ENCODE measurements at places on chromosomes 12 and 14. TPM values are rescaled to one million over a fixed set of nuclear protein-coding genes. Genes with fewer than 3 reads are reported as not detected.

Gene FOXN4
- not detected for total RNA-seq

Gene CLEC9A
- total RNA-seq = not detected

Gene RNU4-1
- total RNA-seq = 2,168 TPM

Gene BEGAIN
- 0.50 TPM for total RNA-seq

Gene CLEC2D
- total RNA-seq = 151 TPM

Gene LRRC10
- not detected for total RNA-seq

Gene IPO4
- total RNA-seq = 47.3 TPM

Gene MEG3
- not detected for total RNA-seq

Gene CLEC6A
- total RNA-seq = not detected

Gene APPL2
- total RNA-seq = 39.1 TPM

Gene LHX5
- total RNA-seq = not detected

Gene BLTP3B
- total RNA-seq = 22.6 TPM

- no peak for DNase-seq
Observed at GRCh38 chr12:1676043-1676442, 14.8 kb upstream of the ADIPOR2 start.

DNA sequence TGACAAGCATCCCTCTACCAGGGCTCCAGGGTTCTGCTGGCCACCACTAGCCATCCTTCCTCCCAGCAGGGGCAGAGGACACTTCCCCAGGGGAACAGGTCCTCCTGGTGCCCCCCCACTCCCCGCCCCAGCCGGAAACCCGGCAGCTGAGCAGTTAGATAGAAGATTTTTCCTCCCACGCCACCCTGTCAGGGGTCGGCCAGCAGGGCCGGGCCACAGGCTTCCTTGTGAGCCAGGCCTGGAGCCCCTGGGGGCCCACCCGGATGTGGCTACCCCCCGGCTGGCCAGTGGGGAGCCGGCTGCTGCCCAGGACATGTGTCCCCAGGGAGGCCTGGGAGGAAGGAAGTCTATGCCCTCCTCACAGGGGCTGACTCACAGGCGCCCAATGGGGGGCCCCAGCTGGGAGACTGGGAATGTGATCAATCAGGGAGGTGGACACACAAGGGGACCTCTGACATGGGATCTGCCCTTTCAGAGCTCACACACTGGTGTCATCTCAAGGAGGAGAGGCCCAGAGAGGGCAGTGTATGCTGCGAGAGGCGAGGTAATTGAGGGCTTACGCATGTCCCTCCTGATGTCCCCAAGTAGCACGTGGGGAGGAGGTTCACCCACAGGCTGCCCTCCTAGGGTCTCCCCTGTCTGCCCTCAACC lies 4.2 kb downstream of the SH2B3 start:
- no peak for DNase-seq

DNA sequence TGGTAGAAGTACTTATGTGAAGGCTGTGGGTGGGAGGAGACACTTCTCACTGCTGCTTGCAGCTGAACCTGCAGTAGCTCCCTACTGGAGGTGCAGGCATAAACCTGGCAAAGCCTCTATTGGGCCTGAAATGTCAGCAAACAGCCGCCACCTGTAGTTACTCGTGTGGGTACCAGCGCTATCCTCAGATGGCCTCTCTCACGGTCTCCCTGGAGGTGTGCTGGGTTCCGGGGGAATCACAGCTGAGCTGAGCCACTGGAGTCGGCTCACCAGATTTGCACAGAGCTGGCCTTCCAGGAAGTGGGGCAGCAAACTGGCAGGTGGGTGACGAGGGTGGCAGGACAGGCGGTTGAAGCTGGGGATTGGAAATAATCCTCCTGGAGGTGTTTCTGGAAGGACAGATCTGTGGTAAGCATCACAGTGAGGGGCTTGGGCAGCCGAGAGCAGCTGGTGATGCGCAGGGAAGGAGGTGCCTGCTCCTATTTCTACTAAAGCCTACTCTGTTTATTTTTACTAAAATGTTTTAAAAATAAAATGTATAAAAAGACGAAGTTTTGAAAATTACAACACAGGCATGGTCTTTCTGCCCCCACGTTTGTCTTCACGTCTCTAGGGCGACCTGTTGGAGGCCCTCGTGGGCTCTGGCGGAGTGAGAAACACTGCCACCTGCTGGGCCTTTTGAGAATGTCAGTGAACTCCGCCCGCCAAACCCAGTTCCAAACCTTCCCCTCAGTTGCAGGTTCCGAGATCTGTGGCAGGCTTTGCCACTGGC lies 67.8 kb upstream of the PLEKHG3 start:
- DNase-seq = peak; percentile 55

DNA sequence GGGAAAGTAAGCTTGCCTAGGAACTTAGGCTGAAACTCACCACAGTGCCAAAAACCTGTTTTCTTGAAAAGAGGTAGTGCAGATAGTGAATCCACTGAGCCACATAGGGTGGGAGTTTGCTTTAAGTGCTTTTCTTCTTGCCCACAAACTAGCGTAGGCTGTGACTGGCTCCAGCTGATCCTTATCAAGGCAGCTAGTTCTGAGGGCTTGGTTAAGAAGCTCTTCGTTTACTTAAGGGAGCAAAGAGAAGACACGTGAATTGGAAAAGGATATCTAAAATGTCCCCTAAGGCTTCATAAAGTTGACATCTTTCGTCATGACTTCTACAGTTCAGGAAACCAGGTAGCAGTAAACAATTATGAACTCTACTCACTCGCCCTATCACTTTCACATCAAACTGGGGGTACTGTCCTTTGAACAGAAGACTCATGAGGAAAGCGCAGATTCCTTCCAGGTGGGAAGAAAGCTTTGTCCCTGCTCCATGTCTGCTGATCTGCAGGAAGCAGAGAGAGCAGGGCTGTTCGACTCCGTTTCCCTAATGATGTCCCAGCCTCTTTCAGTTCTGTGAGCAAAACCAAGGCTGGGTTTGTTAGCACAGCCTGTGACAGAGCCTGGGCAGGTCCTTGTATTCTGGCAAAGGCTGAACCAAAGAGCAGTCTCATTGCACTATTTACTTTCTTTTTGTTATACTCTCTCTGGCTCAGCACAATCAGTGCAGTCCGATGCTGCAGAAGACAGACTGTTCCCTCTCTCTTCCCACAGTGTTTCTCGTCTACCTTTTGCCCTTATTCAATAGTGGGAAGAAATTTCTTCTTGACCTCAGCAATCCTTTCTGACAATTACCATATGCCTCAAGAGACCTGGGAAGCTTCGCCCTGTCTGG lies 93.5 kb upstream of the ETV6 start:
- DNase-seq = no peak

DNA sequence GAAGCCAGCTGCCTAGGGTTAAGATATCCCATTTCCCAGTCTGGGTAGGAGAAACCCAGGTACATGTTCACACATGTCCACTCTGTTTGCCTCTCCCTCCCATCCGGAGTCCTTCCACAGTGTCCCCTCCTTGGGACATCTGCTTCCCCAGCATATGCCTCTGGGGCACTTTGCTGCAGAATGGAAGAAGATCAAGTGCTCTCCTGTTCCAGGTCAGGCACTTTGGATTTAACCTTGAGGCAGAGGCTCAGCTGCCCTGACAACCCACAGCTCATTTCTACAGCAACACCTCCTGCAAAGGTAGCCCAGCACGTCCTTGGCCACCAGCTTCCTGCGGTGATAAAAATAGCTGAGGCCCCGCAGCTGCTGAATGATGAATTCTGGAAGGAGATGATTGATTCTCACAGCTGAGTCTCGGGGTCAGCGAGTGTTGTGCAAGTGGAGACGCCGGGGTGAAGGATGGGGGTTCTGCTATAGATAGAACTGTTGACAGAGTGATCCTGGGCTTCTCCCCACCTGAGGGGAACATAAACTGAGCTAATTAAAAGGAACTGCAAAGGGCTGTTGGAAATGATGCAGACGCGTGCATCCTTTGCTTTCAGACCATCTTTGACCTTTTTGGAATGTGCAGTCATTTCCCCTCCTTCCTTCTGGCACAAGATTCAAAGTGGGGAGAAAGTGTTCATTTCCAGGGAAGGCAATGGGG lies 145.0 kb downstream of the SLC38A6 start:
- DNase-seq = no peak

GRCh38 chr12:89040146-89040964 lies 311.9 kb downstream of the DUSP6 start:
- peak; percentile 31 for DNase-seq

- no peak for DNase-seq
Observed at GRCh38 chr14:91906374-91906773, 39.0 kb upstream of the TC2N start.

- no peak for DNase-seq
Observed at GRCh38 chr12:13085968-13086686, 17.3 kb downstream of the GSG1 start.

DNA sequence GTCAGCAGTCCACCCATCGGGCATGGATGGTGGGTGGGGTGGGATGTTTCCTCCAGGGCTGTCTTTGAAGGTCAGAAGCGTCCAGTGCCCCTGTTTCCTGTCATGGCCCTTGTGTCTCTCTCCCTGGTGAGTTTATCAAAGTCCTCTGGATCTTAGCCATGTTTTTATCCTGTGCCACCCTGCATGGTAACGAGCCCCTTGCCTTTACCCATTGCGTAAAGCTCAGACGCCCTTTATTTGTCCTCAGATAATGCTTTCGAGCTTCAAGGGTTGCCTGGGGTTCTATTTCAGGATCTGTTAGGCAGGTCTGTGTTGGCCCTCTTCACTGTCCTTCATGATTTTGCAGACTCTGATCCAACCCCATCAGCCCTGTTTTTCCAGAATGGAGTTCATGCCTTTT lies 172.9 kb downstream of the TSPAN9 start:
- DNase-seq = no peak

GRCh38 chr12:19884021-19884492 lies 444.8 kb downstream of the AEBP2 start:
- no peak for DNase-seq

GRCh38 chr12:110921262-110921661 lies 883 bp upstream of the MYL2 start:
- DNase-seq = no peak

DNA sequence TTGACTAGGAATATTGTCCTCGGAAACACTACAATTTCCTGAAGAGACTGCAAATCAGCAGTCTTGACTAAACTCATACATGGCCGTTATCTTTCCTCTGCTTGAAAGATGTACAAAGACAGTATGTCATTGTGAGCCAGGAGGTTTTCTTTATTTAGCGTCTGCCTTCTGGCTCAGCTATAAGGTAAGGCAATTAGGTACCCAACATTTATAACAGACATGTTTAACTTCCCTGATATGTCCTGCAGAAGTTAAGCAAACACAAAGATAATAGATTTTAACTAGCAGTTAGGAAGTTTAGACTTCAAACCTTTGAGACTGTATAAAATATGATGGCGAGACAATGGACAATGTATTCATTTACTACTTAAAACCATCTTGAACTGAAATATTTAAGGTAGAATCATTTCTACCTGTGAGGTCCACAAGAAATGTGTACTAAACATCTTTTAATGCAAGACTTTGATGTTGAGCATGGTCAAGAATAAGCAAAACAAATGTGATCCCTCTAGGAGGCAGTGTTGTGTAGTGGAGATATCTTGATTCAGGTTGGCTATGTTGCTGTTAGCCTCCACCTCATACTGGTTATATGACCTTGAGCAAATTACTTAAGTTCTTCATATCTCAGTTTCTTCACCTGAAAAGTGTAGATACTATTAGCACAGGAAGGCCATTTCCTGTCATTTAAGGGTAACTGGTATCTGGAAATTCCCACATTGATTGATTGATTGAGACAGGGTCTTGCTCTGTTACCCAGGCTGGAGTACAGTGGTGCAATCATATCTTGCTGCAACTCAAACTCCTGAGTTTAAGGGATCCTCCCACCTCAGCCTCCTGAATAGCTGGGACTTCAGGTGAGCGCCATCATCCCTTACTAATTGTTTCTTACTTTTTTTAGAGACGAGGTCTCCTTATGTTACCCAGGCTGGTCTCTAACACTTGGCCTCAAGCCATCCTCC lies 96.3 kb upstream of the EEA1 start:
- no peak for DNase-seq

DNA sequence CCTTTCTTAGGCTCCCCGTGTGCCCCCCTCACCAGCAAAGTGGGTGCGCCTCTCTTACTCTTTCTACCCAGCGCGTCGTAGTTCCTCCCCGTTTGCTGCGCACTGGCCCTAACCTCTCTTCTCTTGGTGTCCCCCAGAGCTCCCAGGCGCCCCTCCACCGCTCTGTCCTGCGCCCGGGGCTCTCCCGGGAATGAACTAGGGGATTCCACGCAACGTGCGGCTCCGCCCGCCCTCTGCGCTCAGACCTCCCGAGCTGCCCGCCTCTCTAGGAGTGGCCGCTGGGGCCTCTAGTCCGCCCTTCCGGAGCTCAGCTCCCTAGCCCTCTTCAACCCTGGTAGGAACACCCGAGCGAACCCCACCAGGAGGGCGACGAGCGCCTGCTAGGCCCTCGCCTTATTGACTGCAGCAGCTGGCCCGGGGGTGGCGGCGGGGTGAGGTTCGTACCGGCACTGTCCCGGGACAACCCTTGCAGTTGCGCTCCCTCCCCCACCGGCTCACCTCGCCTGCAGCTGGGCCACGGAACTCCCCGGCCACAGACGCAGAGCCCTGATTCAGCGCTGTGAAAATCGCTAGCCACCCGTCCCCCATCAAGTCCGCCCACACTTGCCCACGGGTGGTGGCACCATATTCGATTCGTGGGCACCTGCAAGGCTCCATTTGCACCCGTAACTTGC lies 1.3 kb downstream of the TMEM233 start:
- no peak for DNase-seq

DNA sequence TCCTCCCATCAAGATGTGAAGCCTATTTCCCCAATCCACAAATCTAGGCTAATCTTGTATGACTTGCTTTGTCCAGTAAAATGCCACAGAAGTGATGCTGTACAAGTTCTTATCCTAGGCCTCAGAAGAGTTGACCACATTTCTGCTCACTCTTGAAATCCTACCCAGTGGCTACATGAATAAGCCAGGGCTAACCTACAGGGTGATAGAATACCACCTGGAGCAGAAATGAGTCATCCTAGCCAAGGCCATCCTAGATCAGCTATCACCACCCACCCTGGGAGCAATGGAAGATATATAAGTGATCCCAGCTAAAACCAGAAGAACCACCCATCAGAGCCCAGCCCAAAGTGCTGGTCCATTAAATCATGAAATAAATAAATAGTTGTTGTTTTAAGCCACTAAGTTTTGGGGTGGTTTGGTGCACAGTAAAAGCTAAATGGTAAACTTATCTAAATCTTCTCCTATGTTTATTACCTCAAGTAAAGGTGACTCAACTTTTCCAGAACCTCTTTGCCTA lies 105.1 kb downstream of the RPS29 start:
- DNase-seq = no peak

GRCh38 chr12:3203713-3204112 lies 126.5 kb downstream of the TSPAN9 start:
- DNase-seq = no peak

GRCh38 chr12:76633415-76633814 lies 73.8 kb upstream of the OSBPL8 start:
- no peak for DNase-seq

GRCh38 chr14:67186172-67186768 lies 3.0 kb upstream of the GARIN2 start:
- DNase-seq = no peak

GRCh38 chr12:103884316-103884715 lies 43.3 kb upstream of the NT5DC3 start:
- DNase-seq = peak; percentile 25

GRCh38 chr12:25500651-25501050 lies 52.4 kb downstream of the LMNTD1 start:
- DNase-seq = no peak

GRCh38 chr12:38268612-38269011 lies 48.0 kb upstream of the ALG10B start:
- DNase-seq = no peak
